ENCODE measurements at places on chromosomes 2 and 18.

DNA sequence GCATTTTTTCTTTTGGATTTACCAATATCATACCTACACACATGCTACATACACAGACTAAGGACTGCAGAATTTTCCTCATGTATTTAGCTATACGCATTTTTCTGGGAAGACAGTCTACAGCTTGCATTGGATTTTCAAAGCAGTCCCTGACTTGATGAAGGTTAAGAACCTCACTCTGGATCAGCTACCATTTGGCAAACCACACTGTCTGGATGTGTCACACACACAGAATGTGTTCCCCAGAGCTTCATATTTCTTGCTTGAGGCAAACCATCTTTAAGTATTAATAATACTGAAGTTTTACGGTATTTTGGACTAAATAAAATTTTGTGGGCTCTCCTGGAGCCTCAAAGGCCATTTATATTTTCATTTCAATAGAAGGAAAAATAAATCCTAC lies 102.3 kb downstream of the TCF4 start:
- DNase-seq, result no peak

DNA sequence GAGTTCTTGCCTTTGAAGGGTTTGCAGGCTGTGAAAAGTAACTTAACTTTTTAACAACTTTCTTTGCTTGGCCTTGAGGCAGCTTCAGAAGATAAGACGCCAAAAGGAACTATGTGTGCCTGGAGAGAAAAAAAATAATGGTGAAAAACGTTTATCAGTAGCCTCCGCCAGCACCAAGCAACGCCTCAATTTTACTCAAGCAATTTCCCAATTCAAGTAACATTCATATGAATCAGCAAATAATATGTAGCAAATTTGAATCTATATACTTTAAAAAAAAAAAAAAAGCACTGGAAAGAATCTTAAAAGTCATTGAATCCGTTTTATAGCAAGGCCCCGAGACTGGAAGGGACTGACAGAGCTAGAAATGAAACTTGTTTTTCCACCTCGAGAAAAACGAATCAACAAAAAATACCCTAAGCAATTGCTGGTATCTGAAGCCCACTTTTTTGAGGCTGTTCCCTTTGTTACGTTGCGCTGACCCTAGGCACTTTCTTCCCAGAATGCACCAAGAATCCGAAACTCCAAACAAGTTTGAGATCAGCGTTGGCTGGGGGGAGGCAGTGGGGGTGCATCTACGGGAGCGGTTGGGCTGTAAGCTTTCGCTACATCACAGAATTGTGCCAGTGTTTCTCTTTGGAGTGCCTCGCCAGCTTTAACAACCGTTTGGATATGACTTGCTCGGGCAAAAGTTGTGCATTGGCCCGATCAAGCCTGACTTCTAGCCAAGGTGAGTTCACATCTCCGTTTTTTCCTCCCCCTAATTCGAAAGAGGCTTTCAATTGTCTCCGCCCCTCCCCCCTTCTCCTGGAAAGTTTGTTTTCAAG lies 2.7 kb upstream of the TGIF1 start:
- DNase-seq, result no peak

DNA sequence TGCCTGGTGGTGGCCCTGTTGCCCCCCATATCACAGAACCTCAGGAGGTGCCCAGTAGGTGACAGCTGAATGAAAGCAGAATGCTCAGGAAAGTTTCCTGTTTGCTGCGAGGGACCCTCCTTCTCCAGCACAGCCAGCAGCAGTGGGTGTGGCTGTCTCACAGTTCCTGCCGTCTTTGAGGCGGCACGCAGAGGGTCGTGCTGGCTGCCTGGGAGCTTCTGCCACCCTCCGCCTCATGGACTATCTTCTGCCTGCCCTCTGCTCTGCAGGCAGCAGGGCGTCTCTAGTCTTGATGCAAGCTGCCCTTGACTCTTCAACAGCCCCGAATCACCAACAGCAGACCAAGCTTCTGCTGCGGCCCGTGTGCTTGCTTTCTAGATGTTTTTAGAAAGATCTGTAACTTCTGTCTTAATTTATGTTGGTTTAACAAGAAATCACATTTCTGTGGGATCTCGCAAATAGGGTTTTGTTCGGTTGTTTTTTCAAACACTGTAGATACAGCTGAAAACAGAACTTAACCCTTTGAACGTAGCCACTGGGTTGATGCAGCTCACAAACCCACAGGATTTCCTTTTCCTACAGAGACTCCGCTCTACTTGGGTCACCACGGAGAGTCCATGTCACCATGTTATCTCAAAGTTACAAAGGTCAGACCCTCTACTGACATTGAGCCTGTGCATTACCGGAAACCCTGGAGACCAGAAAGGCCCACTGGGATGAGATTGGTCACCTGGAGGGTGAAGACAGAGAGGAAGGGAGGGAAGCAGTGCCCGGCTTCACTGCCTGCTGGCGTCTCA lies 144.9 kb downstream of the ACOXL start:
- no peak for DNase-seq

DNA sequence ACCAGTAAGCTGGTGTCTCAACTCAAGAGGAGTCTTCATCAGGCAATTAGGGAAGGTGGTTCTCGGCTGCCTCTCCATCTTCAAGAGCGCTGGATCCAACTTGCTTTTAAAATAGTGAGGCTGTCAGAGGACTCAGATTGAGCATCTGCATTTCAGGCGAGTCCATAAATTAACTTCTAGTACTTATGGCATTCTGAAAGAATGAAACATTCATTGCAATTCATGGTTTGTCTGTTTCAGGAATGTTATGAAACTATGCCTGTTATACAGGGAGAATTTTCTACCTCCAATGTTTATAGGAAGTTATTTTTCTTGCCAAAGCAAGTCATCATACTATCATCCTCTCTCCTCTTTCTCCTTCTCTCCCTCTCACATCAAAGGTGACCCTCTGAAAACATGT lies 883.2 kb downstream of the SLC4A3 start:
- no peak for DNase-seq

GRCh38 chr2:108908713-108909070 lies 80.3 kb downstream of the EDAR start:
- DNase-seq, result no peak

DNA sequence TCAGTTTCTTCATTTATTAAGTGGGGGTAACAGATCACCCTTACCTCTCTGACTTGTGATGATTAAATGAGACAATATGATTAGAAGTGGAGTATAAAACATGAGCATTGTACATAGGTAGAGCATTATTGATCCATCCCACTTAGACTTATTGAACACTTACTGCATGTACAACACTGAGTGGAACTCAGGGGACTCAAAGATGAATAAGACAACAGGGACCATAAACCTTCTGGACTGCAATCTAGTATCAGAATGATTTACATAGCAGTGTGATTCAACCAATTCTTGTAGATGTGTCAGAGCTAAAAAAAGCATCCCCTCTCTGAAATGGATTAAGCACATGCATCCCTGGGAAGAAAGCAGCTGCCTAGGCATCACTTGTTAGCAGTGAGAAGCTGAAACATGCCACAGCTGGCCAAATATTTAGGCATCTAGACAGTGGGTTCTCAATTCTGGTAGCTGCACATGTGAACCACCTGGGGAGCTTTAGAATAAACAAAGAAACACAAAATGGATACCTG lies 111.5 kb downstream of the CYRIA start:
- no peak for DNase-seq

DNA sequence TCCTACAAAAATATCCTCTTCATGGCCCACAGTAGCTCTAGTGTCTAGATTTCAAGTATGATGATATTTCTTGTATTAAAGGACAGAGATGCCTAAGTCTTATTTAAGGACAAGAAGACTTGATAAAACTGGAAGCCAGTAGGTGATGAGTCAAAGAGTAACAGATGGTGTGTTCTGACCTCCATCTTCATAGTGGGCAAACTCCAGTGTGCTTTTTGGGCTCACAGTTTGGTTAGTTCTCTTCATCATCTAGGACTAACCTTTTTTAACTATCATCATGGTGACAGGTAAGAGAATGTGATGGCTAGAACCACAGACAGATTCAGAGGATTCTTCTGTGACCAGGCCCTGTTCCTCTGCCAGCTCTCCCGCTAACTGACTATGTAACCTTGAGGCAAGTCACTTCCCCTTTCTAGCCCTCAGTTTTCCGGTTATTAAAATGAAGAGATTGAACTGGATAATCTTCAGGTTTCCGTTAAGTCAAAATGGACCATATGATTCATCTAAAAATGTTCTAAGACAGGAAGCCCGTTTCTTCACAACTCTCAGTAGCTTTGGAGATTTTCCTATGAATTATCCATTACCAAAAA lies 140.3 kb upstream of the RASGRP3 start:
- peak; percentile 4 for DNase-seq

- DNase-seq, result no peak
Observed at GRCh38 chr2:188971432-188971861, 2.7 kb upstream of the COL3A1 start.

DNA sequence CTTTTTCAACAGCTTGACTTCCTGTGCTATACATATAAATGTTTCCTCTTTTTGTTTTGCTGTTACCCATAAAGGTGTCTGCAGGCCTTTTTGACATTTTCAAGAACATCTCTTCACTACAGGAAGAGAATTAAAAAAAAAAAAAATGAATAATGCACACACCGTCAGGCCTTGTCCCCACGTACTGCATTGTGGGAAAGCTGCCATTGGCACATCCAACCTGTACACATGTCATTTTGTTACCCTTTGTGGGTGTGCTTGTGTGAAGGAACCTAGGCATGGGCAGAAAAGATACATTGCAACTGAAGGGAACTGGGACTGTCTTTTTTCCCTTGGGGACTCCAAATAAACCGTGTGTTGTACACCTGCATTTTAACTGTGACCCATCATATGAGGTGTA lies 16.8 kb upstream of the TMEM37 start:
- no peak for DNase-seq

DNA sequence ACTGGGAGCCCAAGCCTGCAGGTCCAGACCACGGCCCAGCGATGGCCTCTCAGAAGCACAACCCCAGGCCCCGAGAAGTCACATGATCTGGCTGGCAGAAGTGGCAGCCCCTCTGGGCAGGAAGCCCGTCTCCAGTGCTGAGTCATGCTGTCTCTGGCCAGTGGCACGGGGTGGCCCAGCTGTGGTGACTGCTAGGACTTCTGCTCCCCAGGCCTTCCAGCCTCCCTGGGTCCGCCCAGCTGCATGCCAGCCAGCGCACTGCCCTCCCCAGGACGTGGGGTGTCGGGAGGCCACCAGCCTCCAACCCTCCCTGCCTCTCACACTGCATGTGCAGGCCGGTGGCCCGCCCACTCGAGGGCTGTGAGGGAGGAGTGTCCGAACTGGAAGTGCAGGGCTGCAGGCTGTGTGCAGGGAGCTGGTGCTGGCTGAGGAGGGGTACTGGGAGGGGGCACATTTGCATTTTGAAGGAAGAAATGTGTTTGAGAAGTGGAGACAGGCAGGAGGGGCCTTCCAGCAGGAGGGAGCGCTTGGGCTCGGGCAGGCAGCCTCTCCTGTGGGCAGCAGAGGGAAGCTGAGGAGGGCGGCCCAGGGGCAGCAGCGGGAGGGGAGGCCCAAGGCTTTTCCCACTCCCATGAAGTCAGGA lies 17.0 kb upstream of the HPCAL1 start:
- DNase-seq, result no peak

GRCh38 chr2:28282861-28283646 lies 109.6 kb upstream of the FOSL2 start:
- DNase-seq, result no peak

GRCh38 chr18:73979742-73980141 lies 167.9 kb downstream of the FBXO15 start:
- DNase-seq, result no peak

GRCh38 chr2:156116113-156116512 lies 216.4 kb downstream of the NR4A2 start:
- no peak for DNase-seq

- no peak for DNase-seq
Observed at GRCh38 chr18:35983818-35984217, 11.3 kb downstream of the RMP24 start.

DNA sequence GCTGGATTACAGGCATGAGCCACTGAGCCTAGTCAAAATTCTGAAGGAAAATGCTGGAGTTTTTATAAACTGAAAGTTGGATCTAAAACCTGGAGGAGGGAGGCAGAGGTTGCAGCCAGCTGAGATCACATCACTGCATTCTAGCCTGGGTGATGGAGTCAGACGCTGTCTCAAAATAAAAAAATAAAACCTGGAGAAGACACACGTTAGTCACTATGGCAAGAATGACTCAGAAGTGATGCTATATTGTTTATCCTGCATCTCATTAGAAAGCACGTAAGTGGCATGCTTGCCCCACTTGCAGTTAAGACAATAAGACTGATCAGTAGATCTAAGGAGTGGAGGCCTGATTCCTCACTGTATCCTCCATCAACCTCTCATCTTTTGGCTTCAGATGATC lies 106.6 kb upstream of the STON1 start:
- DNase-seq, result no peak

DNA sequence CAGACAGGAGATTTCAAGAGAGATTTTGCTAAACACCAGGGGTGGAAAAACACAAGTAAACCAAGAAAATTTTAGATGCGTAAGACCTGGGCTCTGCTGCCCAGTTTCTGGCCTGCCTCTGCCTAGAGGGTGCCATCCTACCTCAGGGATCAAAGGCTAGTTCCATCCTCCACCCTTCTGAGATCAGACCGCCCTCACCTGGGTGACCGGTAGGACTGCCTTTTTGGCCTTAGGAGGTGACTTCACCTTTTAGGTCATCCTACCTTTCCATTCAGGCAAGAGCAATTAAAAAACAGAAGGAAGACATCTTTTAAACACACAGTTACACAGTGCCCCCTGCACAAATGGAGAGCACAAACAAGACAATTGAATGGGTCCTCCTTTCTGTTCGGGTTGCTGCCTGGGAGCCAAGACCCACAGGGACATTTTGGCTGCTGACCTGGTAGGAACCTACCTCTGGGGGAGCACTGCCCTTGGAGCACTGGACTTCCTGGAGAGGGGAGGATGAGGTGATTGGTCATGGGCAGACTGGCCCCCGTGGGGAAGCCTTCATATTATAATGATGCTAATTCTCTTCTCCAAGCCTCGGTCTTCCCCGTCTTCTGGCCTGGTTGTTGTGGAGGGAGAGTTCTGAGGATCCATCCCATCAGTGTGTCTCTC lies 3.1 kb downstream of the PSD4 start:
- DNase-seq, result no peak

DNA sequence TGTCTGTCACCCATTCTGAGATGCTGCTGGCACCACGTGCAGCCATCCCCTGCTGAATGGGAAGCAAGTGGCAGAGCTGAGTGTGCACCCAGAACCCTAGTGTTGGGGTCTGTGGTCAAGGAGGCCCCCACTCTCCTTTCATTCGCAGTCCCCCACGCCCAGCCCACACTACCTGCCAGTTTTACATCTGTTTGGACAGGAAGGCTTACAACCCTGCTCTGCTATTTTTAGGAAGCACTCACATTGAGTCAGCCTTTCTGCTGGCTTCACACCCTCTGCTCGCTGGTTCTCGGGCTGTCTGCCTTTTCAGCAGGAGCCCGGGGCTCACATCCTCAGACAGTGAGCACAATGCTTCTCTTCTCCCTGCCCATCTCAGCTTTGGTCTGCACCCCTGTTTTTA lies 10.7 kb upstream of the ADCY3 start:
- DNase-seq, result no peak

- no peak for DNase-seq
Observed at GRCh38 chr2:236156860-236157194, 11.4 kb downstream of the GBX2 start.

DNA sequence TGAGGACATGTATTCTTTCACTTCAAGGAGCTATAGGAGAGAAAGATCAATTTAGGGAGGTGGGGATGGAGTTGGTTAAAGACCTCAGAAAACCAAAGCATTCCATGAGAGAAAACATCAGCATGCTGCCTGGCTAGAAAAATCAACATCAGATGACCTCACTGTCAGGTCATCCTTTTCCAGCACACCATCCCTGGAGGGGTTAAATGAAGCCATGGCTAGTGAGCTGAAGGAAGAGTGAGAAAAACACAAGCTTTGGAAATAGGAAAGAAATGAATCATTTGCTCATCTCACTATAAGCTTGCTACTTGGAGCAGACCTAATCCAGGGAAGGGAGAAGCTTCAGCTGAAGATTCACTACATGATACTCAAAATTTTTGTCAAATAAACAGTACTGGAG lies 109.5 kb upstream of the ITGB6 start:
- no peak for DNase-seq

All from stimulated activated naive B cell treated with anti-CD40 and anti-IgM and Interleukin-4, amounts not matched to agents 10 μg/mL and 1 μg/mL and 100 μg/mL, for 72 hours (primary cell).